HFF-Myc (cell line): ENCODE measurements at places on chromosomes 7 and 10.

- DNase-seq, result no peak
Measured at GRCh38 chr7:128875523-128875948, 12.9 kb downstream of the ATP6V1F start.

GRCh38 chr7:129786825-129787563 is 165.8 kb downstream of the UBE2H start:
- DNase-seq, result no peak

- DNase-seq, result no peak
Measured at GRCh38 chr7:101593556-101593955, 35.5 kb downstream of the MYL10 start.

DNA sequence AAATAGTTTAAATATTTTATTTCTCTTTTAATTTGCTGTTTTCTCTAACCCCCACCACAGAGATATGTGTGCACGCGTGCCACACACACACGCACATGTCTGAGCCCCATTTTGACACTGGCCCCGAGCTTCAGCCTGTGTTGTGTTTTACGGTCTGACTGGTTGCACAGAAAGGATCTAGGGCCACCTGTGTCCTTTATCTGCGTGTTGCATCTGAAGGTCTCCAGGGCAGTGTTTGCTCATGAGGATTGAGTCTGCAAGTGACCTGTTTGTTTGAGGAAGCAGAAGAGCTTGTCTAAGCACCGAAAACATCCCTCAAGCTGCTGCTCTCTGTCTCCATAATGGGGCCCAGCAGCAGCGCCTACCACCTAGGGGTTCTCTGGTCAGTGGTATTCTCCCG is 266.4 kb upstream of the LYZL1 start:
- no peak for DNase-seq

GRCh38 chr10:101568054-101568745 is 19.9 kb downstream of the POLL start:
- DNase-seq, result no peak

- DNase-seq, result no peak
Measured at GRCh38 chr10:71516890-71517289, 120.2 kb downstream of the CDH23 start.

DNA sequence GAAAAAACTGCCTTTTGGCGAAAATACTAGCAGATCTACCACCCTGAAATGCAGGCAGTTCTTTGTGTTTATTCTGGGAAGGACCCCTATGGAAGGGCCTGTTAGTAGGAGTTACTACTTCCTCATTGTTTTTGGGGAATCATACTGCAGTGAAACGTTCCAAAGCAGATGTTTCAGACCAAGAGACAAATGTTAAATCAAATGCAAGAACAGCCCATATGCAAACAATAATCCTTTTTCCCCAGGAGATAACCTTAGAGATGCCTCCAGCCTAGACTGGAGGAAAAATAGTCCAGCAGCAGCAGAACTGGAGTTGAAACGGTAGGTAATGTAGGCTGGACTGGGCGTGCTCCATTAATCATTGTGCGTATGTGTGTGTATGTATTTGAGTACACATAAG is 65.9 kb upstream of the VWDE start:
- DNase-seq, result no peak

- DNase-seq, result peak; percentile 88
Measured at GRCh38 chr10:14698111-14698828, 76.4 kb downstream of the FAM107B start.
